ENCODE measurements at places on chromosomes 1 and 21. TPM values are rescaled to one million over a fixed set of nuclear protein-coding genes. Genes with fewer than 3 reads are reported as not detected.
A peak's percentile ranks its signal among the peaks of the same experiment; 100 is the strongest.

Gene CCDC28B
- total RNA-seq = 2.3 TPM

GRCh38 chr21:36203603-36203889 lies 46.9 kb downstream of the DOP1B start:
- no peak for DNase-seq

- DNase-seq = no peak
Observed at GRCh38 chr1:117123274-117123673, 1.7 kb upstream of the TRIM45 start.

GRCh38 chr1:205568469-205569361 lies 63.1 kb downstream of the ELK4 start:
- DNase-seq = peak; percentile 52

DNA sequence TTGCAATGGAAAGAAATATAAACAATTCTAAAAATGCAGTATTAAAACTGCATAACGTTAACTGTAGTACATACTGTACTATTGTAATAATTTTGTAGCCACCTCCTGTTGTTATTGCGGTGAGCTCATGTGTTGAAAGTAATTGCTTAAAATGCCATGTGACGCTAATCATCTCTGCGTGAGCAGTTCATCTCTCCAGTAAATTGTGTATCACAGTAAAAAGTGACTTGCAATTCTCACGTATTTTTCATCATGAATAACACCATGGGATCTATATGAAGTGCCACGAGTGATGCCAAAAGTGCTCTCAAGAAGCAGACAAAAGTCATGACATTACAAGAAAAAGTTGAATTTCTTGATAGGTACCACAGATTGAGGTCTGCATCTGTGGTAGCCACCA lies 82.4 kb upstream of the CYYR1 start:
- DNase-seq = no peak

- DNase-seq = no peak
Observed at GRCh38 chr1:225299624-225300023, 128.2 kb downstream of the LBR start.

GRCh38 chr1:65844821-65845534 lies 52.3 kb downstream of the PDE4B start:
- DNase-seq = no peak

DNA sequence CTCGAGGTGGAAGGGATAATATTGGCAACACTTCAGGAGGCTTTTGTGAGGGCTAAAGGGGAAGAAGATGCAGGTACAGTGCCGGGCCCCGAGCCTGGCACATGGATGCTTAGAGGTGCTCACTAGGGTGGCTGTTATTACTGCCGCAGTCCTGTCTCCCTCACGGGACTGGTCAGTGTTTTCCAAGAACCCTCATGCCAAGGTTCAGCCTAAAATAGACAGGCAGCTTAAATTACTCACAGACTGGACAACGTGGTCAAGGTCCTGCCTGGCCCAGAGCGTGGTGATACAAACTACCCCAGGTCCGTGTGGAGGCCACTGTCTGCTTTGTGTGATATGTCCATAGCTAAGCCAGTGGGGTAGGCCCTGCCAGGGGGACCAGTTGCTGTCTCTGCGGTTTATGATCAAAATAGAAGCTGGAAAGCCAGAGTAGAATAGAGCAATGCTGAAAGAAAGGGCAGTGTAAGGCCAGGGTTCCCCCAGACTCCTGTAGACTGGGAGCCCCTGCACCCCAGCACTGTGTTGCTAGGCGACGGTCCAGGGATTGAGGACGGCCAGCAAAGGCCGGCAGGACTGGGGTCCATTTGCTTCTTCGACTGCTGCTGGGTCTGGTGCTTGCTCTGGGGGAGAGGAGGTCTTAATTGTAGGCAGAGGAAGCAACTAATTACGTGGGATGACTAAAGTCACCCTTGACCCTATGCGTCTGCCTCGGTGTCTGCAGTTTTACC lies 36.1 kb downstream of the ELAPOR1 start:
- DNase-seq = no peak

DNA sequence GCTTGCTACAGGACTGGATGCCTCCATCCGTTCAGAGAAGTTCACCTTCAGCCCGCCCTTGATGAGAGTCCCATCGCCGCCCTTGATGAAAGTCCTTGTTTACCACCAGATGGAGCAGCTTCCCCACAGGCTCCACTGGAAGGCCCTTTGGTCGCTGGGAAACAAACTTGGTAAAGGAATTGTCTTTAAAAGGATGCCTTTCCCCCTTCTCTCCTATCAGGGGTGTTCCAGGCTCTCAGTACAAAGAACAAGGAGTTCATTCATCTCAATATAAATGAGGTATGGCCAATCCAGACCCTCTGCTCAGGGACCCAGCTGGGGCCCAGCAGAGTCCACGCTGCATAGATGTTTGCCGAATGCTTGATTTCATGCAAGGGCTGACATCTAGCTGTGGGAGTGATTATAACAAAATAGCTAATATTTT lies 50.8 kb downstream of the CAPN9 start:
- peak; percentile 82 for DNase-seq

DNA sequence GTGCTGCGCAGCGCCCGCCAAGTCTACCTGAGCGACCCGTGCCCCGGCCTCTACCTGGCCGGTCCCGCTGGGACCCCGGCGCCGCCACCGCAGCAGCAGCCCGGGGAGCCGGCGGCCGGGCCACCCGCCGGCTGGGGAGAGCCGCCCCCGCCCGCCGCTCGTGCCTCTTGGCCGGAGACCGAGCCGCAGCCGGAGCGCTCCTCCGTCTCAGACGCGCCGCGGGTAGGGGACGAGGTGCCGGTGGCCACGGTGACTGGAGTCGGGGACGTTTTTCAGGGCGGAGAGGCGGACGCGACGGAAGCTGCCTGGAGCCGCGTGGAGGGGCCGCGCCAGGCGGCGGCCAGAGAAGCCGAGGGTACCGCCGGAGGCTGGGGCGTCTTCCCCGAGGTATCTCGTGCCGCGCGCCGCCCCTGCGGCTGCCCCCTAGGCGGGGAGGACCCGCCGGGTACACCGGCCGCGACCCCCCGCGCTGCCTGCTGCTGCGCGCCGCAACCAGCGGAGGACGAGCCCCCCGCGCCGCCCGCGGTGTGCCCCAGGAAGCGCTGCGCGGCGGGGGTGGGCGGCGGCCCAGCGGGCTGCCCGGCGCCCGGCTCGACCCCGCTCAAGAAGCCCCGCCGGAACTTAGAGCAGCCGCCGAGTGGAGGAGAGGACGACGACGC lies 646 bp downstream of the IER5 start:
- no peak for DNase-seq
